SW480 (cell line): ENCODE measurements at places on chromosomes 7 and 10.

DNA sequence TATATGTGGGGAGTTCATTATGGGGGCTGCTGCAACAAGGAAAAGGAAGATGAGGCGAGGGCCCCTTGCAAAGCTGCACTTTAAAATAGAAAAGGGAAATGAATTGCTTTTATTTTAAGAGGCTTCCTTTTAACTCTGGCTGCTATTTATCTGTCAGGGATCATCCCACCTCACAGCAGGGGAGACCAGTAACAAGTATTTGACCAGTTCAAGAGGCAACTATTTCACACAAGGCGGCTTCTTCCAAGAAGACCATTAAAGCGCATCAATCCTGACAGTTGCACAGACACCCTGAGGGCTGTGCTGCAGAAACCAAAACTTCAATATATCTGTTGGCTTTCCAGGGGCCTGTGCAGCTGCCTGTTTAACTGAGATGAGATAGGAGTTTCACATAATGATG, 1009.2 kb downstream of the SORCS3 start:
- DNase-seq = no peak

DNA sequence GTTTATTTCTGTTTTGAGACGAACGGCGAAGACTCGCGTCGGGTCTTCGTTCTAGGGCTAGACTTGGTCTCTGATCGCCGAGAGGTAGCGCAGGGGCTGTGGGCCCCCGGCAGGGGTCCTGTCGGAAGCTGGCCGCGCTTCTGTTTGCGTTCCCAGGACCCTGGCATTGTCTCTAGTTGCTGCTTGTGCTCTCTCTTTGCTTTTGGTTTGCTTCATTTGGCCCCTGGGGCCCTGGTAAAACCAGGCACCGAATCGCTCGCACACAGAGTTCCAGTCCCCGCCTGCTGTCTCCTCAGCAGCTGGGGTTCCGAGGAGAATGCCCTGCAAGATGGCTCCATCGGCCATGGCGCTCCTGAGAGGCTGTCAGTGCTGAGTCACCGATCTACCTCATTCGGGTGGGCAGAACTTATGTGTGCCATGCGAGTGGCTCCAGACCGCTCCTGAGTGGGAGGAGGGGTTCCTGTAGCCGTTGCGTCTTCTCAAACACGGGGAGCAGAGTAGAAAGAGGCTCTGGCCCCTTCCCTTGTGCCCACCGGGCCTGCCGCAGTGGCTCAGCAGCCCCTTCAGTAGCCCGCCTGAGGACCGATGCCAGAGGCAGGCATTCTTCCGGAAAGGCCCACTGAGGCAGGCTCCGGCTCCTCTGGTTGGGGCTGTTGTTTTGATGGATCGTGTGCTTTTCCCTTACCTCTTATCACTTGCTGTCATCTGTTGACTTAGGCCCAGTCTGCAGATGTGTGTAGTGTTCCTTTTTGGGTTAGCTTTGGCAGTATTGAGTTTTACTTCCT, 826 bp downstream of the CHPF2 start:
- DNase-seq = peak; percentile 57

GRCh38 chr7:47807756-47808155, 140.5 kb downstream of the PKD1L1 start:
- no peak for DNase-seq

DNA sequence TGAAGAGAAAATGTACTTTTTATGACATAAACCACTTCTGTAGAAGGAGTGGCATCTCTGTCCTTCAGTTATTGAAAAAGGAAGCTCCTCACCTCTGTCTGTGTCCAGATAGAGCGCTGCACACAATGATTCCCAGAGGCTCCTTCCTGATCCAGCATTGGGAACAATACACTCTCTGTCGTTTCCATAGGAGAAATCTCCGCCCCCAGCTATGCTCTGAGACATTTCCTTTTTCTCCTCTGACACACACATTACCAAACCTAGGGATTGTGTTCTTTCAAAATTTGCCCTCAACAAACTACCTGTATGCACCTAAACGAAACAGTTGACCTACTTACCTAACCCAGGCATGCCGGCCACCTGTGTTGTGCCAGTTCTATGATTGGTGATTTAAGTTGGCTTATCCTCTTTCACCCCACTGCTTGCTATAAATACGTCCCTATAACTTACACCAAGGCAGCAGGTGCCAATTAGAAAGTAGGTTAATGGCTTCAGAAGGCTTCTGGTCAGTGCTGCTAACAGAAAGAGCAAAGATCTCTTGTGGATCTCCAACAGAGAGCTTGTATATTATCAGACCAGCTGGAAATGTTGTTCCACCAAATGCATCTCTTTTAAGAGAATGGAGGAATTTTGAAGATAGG, 140.1 kb upstream of the JCAD start:
- peak; percentile 24 for DNase-seq
